ENCODE measurements at places on chromosomes 2 and 18.

DNA sequence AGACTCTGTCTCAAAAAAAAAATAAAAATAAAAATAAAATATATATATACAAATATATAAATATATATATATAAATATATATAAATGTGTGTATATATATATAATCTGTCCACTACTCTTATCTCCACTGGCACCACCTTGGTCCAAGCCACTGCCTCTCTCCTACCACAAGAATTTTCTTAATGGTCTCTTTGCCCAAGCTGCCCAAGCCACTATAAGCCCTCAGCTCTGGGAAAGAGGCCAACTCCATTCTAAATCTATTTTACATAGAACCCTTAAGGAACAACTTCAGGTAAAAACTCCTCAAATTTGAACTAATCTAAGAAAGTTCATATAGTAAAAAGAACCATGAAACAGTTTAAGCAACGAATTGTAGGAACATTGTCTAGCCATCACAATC lies 45.6 kb upstream of the GREB1L start:
- DNase-seq: no peak

DNA sequence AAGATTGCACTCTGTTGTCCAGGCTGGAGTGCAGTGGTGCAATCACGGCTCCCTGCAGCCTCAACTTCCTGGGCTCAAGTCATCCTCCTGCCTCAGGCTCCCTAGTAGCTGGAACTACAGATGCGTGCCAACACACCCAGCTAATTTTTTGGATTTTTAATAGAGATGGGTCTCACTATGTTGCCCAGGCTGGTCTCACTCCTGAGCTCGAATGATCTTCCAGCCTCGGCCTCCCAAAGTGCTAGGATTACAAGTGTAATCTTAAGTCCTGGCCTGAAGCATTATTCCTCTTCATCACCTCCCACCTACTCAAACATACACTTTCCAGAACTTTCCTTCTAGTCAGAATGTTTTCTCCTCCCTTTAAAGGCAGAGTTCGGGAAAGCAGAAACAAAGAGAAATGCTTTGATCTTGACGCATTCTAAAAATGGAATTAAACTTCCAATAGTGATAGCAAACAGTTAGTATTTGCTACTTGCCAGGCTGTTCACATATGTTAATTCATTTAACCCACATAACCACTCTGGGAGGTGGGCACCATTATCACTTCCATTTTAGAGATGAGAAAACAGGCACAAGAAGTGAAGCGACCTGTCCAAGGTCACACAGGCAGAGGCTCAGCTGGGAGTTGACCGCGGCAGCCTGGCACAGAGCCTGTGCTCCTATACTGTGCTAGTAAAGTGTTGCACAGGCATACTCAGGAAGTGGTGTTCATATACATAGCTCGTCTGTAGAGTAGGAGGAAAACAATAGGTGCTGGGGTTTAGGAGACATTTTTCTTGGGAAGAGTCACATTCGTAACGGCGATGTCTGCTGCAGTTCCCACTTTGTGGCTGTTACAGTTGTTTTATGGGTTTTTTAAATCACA lies 24.6 kb downstream of the TEX44 start:
- no peak for DNase-seq

- no peak for DNase-seq
Measured at GRCh38 chr18:36889321-36889720, 60.4 kb downstream of the KIAA1328 start.

DNA sequence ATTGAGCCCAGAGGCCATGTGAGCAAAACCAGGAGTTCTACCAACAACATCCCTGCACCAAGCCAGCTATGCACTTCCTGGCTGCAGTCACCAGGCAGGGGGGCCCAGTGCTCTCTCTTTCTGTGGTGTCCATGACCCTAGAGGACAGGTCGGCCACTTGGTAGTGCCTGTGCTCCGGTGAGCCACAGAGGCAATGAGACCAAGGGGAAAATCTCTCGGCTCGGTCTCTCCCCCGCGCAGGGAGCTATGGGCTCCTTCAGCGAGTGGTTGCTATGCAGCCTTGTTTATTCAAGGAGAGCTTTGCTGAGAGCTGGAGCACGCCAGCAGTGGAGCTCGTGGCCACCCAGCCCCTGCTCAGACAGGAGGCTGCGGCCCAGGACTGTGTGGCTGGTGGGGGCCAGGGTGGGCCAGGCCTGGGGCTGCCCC lies at the start of gene TOGARAM2:
Gene TOGARAM2, plus strand, starts transcription at position 283 of the 426 bp plus-strand sequence. CDS start 13,537 bp downstream, outside the sequence.
- DNase-seq: no peak

DNA sequence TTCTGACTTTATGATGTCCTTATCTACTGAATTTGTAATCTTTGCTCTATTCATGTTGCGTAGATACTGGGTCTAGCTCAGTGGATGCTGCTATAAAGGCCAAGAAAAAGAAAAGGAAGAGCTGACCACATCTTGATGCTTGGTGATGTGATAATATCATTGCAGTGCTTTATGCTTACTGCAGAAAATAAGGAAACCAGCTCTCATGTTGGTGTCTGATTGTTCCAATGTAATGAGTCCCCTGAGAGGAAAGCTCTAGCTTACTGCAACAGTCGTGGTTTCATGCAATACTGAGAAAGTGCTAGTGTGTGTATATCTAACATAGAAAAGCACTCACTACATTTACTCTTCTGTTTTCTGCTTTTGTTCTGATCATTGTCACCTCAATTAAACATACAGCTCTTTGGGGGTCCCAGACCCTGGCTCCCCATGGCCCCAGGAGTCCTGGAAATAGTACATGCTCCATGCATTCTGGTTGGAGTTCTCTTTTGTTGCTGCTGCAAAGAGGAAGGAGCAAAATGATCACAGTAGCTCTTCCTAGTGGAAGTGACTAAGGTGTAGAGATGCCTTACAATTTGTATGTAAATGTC lies 338.8 kb downstream of the CYRIA start:
- DNase-seq: no peak

DNA sequence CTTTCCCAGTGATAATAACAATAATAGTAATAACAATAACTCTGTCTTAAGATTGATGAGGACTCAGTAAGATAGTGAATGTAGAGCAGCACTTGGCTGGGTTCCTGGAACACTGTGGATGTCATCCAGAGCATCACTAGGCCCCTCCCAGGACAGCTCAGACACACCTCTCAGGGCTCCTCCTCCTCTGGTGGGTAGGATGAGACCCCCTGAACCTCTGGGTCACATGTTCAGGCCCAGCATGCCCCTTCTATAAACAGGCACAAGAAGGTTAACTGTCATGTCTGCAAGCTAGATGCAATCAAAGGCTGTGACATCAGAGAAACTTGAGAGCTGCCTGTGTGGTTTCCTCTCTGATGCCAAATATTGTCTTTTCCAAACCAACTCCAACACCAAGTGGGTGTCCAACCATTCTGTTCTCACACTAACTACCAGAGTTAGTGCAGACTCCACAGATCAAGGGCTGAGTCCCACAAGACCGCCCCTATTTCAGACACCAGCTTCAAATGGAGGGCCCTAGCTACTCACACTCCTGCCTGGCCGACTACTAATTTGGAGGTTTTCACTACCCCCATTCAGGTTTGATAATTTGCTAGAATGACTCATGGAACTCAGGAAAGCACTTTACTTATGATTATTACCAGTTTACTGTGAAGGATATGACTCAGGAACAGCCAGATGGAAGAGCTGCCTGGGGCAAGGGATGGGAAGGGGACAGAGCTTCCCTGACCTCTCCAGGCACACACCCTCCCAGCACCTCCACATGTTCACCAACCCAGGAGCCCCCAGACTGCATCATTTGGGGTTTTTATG lies 46.4 kb upstream of the BZW1 start:
- DNase-seq: peak; percentile 27

DNA sequence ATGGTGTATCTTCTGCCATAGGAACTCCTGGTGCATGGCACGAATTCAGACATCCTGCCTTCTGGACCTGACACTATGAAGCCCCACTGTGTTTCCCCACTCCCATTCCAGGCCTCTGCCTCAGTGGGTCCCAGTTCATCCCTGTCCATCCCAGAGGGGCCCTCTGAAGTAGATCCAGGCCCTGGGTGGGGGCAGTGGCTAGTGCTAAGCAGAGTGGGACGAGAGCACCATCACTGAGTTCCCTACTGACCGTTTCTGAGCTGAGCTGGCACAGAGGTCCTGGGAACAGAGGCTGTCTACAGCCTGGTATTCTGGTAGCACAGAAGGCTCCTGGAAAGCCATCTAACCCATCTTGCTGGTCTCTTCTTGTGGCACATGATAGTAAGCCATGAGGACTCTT lies 54.0 kb downstream of the ATOH8 start:
- no peak for DNase-seq

Measured in stimulated activated CD8-positive, alpha-beta memory T cell treated with anti-CD3 and anti-CD28 coated beads, Interleukin-2, amount 100 ng/mL, for 48 hours (primary cell).